ENCODE measurements at places on chromosomes 13 and 19.

GRCh38 chr13:76672420-76672819 lies 213.8 kb downstream of the KCTD12 start:
- no peak for DNase-seq

GRCh38 chr19:30167976-30168635 lies 204.1 kb upstream of the ZNF536 start:
- no peak for DNase-seq

DNA sequence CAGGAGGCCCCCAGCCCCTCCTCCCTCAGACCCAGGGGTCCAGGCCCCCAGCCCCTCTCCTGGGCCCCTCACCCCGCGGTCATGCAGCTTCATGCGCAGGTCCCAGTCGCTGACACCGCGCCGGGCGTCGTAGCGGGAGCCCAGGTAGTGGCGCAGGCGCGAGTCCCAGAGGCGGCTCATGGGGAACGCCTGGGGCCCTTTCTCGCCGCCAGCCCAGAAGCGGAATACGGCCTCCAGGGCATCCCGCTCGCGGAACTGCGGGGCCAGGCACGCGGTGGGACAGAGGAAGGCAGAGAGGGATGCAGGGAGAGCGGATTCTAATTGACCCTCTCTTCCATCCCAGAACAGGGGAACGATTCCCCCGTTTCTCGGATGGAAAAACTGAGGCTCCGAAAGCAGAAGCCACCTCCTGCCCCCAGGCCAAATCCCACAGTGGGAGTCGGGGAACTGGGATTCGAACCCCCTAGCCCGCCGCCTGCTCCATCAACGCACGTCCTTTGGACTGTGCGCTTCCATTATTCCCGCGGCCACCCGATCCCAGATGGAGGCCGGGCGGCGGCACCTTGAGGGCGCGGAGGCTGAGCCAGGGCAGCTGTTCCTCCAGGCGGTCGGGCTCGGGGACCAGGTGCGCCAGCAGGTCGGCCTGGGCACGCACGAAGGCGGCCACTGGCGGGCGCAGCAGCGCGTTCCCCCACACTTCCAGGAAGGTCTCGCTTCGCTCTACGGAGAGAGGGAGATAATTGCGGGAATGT lies 4.2 kb upstream of the TNNI3 start:
- DNase-seq, result no peak

- no peak for DNase-seq
Observed at GRCh38 chr13:91470084-91470621, 71.7 kb downstream of the GPC5 start.

- DNase-seq, result no peak
Observed at GRCh38 chr13:30718661-30719524, 16.4 kb upstream of the ALOX5AP start.

DNA sequence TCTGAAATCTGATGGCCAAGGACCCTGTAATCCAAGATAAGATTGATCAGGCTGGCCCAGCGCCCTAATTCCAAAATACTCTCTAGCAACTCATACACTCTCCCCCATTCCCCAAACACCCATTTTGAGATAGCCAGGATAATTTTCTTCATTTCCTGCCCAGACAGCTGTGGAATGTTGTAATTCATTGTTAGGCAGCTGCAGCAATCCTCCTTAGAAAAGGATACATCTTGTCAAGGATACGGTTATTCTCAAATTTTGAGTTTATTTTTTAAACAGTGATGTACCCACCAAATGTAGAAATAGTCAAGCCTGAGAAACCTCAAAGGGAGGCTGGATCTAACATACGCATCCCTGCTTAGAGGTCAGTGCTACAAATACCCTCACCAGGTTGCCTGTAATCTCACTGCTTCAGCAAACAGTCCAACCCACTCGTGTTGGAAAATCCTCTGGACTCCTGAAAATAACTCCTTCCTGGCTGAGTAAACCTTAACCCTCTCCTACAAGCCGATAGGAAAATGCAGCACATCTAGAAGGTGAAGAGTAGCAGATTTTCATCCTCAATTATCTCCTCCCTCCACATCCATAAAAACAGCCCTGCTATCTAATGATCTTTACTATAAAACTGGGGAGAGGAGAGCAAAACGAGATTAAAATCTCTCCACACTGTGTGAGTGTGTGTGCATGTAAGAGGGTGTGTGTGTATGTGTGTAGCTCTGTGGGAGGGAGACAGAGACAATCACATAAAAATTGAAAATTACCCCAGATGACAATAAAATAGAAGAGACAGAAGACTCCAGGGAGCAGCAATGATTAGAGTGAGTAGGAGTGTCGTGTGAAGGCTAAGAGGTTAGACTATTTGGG lies 683.1 kb downstream of the DIAPH3 start:
- DNase-seq, result no peak

DNA sequence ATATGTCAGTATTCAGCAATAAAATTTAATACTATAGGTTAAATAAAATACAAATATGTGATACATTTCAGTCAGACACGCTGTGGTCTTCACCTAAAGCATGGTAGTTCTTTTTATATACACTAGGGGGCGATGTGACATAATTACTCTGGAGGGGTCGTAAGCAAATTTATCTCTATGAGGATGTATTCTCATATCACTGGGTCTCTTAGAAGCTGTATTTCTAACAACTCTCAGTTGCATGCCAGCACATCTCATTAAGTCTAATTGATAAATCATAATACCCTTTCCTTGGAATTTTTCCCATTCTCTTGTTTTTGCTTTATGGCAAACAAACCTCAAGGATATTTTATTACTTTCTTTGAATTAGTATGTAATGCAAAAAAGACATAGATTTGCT lies 3.9 kb upstream of the PCDH17 start:
- DNase-seq, result no peak

- no peak for DNase-seq
Observed at GRCh38 chr13:98273824-98274742, 97.0 kb upstream of the RNF113B start.

DNA sequence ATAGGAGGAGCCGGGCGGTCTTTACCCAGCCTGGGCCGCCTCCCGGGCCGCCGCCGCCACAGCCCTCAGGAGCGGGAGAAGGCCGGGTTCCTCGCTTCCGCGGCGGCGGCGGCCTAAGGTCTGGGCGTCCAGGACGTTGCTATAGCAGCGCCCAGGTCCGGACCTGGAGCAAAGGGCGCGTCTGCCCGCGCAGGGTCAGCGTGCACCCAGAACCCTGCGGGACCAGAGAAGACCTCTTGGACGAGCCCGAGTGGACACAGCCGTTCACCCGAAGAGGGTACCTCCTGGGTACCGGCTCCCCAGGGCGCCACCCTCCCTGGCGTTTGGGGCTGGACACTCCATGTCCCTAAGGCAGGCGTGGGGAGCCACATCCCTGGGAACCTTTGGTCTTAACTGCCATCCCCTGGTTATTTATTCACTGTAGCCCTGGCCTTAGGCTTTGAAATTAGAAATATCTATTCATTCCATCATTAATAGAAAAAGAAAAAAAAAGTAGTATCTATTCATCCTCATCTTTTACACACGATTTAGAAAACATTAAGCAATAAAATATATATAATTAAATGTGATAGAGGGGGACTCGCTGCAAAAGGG lies 2.4 kb downstream of the DZIP1 start:
- peak; percentile 77 for DNase-seq

DNA sequence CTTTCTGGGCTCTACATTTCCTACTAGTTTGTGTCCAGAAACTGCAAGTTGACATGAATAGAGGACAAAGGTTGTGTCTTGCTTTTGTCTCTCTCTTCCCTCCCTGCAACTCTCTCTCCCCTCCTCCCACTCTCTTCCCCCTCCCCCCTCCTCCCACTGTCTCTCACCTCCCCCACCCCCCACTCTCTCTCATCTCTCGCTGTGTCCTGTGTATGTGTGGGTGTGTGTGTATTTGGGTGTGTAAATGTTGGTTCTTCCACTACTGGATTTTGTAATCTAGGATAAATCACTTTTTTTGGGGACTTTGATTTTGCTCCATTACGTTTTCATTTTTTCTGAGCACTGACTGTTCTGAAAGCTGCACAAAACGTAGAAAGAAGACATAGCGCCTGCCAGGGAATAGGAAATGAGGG lies 48.4 kb downstream of the AKAP11 start:
- DNase-seq, result no peak

- DNase-seq, result no peak
Observed at GRCh38 chr13:41465898-41466320, 8.6 kb downstream of the RGCC start.

DNA sequence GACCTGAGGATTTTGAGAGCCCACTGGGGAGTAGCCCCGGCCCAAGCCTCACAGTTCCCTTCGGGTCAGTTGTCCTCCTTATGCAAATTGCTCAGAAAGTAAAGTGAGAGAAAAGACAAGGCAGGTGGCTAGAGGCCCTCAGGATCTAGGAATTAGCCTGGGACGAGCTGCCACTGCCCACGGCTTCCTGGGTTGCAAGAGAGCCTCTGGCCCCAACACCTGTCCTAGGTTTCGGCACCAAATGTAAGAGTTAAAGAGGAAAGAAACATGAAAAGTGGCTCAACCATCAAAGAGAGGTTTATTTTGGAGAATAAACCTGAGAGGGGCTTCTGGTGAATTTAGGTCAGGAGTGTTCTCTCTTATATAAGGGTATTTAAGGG lies 25.6 kb downstream of the TMEM255B start:
- DNase-seq, result no peak

GRCh38 chr13:83221256-83221655 lies 661.0 kb downstream of the SLITRK1 start:
- DNase-seq, result no peak

DNA sequence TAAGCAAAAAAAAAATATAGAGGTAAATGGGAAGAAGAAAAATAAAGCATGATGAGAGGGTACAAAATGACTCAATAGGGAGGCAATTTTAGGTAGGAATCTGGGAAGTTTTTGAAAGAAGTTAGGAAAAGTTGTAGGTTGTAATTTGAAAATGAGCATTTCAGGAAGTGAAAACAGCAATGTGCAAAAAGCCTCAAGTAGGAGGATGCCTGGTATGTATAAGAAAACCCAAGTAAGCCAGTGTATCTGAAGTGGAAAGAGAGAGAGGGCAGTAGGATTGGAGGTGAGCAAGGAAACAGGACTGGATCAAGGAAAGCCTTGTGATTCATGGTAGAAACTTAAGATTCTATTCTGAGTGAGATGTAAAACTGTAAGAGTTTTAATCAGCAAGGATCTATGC lies 121.6 kb upstream of the SPRY2 start:
- DNase-seq, result no peak

GRCh38 chr13:102131246-102131645 lies 270.6 kb downstream of the FGF14 start:
- no peak for DNase-seq

DNA sequence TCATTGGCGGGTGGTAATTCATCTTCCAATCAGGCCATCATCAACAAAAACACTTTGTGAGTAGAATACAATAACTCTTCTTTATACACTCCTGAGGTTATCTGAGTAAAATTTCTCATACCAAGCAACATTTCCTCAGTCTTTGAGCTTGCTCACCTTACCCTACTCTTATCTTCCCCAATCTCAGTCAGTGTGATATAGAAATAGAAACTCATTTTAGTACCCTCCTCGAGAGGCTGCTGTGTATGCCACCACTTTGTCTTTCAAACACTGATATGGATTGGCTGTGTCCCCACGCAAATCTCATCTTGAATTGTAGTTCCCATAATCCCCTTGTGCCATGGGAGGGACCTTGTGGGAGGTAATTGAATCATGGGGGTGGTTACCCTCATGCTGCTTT lies 209.7 kb downstream of the RBM26 start:
- no peak for DNase-seq
